Activated T-helper 17 cell treated with anti-CD3 and anti-CD28 coated beads, Interleukin-2, amount 50 U/mL, for 72 hours (primary cell): ENCODE measurements at places on chromosomes 3 and 15.

DNA sequence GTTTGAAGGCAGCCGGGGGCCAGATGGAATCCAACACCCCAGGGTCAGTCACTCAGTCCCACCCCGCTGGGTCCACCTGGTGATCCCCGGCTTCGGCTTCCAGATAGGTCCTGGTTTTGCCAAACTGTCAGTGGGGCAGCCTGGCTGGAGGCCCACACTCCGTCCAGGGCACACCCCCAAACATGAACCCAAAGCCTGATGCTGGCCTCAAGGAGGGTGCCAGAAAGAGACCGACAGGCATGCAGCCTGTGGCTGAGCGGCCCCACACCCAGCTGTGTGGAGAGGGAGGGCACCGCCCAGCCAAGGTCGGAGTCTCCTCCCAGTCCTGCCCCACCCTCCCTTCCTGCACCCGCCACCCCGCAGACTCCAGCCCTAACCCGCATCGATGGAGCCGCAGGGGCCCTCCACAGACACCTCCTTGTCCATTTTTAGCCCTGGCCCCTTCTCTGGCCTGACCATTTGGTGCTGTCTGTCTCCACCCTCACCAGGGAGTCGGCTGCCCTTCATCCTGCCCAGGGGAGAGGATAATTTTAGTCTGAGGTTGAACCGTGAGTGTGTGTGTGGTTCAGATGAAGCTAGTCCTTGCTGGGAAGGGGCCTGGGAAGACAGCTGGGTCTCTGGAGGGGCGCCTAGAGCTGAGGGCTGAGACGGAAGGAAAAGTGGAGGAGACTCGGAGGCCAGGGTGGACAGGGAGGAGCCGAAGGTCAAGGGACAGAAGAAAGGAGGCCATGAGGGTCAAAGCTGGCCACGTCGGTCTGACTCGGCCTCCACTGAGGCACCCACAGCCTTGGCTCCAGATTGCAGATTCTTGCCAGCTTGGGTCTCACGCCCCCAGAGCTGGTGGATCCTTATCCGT, 23.1 kb downstream of the TNK2 start:
- peak; percentile 42 for ATAC-seq

- ATAC-seq: no peak
Observed at GRCh38 chr3:193922034-193922774, 213.7 kb upstream of the HES1 start.

DNA sequence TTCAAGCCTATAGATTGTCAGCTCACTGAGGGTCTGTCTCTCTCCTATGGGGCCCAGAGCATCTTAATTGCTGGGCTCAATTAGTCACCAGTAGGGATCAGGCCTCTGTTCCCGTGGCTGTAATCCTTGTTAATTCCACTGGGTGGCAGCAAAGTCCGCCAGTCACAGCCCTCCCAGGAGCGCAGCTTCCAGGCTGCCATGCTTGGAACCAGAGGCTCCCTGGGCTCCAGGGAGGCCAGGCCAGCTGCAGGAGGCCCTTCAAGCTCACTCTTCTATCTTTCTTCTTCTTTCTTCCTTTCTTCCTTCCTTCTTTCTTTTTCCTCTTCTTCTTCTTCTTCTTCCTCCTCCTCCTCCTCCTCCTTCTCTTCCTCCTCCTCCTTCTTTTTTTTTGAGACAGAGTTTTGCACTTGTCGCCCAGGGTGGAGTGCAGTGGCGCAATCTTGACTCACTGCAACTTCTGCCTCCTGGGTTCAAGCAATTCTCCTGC, 14.4 kb downstream of the RNU5B-1 start:
- ATAC-seq: peak; percentile 99

DNA sequence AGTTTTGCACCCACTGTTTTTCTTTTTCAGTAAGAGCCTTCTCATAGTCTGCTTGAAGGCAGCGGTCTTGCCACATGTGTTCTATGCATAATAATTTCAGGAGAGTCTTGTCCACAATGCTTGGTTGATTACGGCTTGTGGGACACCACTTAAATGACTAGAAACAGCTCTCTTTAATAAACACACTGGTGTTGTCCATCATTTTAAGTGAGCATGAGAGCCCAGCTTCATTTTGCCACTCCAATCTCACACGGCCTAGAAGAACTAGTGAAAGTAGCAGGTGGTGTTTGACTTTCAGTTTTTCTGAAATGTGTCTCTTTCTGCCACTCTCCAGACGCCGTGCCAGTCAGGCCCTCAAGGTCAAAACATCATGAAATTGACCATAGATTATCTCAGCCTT, 292.1 kb downstream of the LPP start:
- ATAC-seq: peak; percentile 51

GRCh38 chr15:66188464-66188863, 65.1 kb downstream of the MEGF11 start:
- ATAC-seq: no peak

DNA sequence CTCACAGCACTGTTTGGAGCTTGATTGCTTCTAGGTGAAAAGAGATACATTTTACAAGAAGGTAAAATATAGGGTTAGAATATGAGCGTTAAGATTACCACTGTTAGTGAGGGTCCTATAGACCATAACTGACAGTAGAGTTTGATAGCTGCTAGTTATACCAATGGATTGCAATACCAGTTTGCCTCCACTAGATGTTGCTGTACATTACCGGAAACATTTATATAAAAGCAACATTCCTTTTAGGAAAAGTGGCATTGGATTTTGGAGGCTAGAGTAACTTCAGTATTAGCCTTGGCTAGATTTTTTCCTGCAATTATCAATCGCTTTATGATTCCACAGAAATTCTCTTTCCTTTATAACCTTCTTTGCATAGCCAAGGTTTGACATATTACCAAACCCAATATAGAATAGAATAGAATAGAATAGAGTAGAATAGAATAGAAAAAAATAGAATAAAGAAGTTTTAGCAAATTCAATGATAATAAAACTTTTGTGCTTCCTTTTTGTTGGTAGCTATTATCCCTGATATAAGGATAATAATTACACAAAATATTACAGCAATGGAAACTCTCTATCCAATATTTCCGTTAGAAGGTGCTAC, 1093.6 kb upstream of the ALCAM start:
- no peak for ATAC-seq
